ENCODE measurements at places on chromosomes 2 and 18. TPM values are rescaled to one million over a fixed set of nuclear protein-coding genes. Genes with fewer than 3 reads are reported as not detected.

- no peak overlapping the region for H3K4me3 ChIP-seq
- no peak for DNase-seq
- H3K27me3 ChIP-seq, result no peaks in the 10 kb centered on the region
- H3K4me1 ChIP-seq, result no peaks in the 10 kb centered on the region
- no peaks in the 10 kb centered on the region for H3K36me3 ChIP-seq
Measured at GRCh38 chr2:82667491-82667890, 1791.6 kb downstream of the SUCLG1 start.

DNA sequence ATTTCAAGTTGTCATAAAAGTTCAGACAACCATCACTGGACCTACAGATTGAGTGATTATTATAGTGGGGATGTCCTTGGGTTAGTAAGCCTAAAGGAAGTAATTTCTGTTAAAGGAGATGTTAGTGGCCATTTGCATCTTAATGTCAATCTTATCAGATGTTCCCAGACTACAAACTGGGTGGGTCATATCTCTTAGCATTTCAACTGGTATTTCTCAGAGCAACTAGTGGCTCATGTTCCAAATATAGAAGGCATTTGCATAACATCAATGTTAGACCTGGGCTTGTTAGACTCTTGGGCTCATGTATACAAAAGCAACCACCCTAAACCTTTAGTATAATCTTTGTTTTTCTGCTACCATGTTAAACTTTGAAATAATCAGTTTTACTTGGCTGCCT lies 17.9 kb downstream of the PLEKHA3 start:
- no peak overlapping the region for H3K27ac ChIP-seq
- peaks cover 6% of the 10 kb centered on the region for H3K4me1 ChIP-seq
- DNase-seq, result no peak
- H3K4me3 ChIP-seq, result no peak overlapping the region
- H3K36me3 ChIP-seq, result peaks cover 81% of the 10 kb centered on the region

DNA sequence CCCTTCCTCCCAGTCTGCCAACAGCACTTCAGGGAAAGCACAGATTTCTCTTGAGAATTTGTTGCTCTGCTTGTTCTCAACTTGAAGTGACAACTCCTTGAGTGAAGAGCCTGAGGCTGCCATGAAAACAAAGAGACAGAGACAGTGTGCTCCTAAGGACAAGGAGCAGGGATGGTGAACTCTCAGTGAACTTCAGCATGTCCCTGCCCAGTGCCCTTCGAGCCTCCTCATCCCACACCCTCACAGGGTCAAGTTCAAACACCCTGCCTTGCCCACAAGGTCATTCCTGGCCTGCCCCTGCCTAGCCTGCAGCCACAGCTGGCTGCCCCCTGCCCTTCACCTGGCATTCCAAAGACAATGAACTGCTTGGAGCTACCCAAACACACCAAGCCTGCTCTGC lies 343.5 kb upstream of the KLHL29 start:
- H3K27me3 ChIP-seq, result no peaks in the 10 kb centered on the region
- H3K36me3 ChIP-seq, result no peaks in the 10 kb centered on the region
- DNase-seq, result no peak
- H3K27ac ChIP-seq, result no peak overlapping the region
- H3K4me3 ChIP-seq, result no peak overlapping the region

DNA sequence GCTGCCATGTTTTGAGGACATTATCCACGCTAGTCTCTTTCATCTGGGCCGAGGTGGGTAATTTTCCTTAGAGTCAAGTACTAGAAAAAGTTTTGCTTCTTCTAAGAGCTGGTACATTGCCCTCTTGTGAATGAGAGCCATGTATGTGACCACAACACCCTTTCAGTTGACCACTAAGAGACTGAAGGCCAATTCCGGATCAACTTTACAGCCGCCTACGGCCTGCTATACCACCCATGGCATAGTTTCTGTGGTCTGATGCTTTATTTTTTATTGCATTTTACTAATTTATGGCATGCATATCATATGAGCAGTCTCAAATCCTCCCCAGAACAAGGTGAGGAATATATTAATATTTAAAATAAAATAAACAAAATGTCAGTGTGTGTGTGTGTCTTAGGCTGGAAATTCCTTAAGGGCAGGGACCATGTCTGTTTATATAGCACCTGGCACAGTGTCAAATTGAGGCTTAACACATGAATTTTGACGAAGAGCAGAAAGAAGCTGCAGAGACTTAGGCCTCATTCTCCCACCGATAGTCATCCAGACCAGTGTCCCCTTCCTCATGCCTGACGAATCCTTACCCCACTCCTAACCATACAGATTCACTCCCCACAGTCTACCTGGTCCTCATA lies 35.4 kb downstream of the PSD4 start:
- H3K4me3 ChIP-seq, result no peak overlapping the region
- no peaks in the 10 kb centered on the region for H3K36me3 ChIP-seq
- no peak for DNase-seq
- peaks cover 6% of the 10 kb centered on the region for H3K4me1 ChIP-seq
- H3K27me3 ChIP-seq, result no peaks in the 10 kb centered on the region

DNA sequence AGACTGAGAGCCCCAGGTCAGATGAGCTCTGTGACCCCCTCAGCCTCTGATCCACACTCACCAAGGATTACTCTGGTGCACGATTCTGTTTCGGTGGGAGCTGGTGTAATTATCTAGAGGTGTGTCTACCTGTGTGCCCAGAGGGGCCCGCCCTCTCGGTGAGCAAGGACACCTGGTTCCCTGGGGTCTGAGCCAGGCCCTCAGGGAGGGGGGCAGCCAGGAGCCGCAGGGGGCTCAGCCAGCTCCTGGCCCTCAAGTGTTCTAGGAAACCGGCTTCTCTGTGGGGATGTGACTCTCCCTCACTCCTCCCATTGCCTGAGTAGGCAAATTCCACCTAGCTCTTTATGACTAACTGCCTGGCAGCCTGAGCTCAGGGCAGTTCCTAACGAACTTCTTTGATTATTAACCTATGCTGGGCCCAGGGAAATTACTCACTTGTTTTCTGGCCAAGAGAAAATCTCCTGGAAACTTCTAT lies 17.4 kb downstream of the AGAP1 start:
- no peak for DNase-seq
- H3K27ac ChIP-seq, result no peak overlapping the region
- no peak overlapping the region for H3K4me3 ChIP-seq

GRCh38 chr18:50127516-50128210 lies 67.3 kb downstream of the MYO5B start:
- no peaks in the 10 kb centered on the region for H3K4me1 ChIP-seq
- H3K4me3 ChIP-seq, result no peak overlapping the region
- no peak overlapping the region for H3K27ac ChIP-seq
- no peaks in the 10 kb centered on the region for H3K36me3 ChIP-seq

DNA sequence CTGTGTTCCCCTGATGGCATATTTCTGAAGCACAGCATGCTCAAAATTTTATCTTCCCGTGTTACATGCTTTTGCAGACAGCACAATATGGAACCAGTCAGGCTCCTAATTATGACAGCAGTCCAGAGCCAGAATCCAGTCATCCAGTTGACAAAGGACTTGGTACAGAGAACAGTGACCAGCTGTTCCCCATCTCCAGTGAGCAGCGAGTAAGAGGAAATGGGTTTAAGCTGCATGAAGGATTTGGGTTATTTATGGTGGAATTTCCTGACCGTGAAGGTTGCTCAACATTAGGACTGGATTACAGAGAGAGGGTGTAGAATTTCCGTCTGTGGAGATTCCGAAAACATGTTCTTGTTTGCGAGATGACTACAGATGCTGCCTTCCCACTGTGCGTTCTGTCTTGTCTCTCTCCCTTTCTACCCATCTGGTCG lies 24.4 kb downstream of the SGPP2 start:
- peaks cover 6% of the 10 kb centered on the region for H3K27me3 ChIP-seq
- H3K27ac ChIP-seq, result no peak overlapping the region
- no peak for DNase-seq
- H3K36me3 ChIP-seq, result no peaks in the 10 kb centered on the region
- no peak overlapping the region for H3K4me3 ChIP-seq

GRCh38 chr2:7766088-7766722 lies 849.0 kb downstream of the RNF144A start:
- H3K4me1 ChIP-seq, result no peaks in the 10 kb centered on the region
- no peak for DNase-seq
- no peaks in the 10 kb centered on the region for H3K36me3 ChIP-seq
- no peak overlapping the region for H3K27ac ChIP-seq
- no peaks in the 10 kb centered on the region for H3K27me3 ChIP-seq

GRCh38 chr2:161208527-161209139 lies 48.4 kb downstream of the TANK start:
- no peak overlapping the region for H3K27ac ChIP-seq
- no peak for DNase-seq
- H3K27me3 ChIP-seq, result no peaks in the 10 kb centered on the region
- no peaks in the 10 kb centered on the region for H3K36me3 ChIP-seq

DNA sequence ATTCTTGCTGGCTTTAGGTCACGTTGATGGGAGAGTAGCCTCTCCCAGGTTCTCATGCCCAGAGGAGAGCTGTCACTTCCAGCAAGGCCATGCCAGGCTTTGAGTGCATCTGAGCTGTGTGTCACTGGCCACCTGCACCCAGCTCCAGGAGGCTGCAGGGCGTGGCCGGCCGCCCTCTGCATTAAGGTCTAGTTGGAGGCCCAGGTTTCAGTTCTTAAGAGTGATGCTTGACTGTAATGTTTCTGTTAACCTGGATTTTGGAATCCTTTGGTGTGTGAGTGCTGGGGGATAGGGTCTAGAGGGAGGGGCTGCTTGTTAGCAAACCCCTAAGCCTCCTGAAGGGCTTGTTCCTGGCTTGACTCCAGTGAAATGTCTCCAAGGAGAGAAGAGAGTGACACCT lies 140.1 kb downstream of the ACOXL start:
- DNase-seq, result no peak
- no peaks in the 10 kb centered on the region for H3K4me1 ChIP-seq
- no peak overlapping the region for H3K27ac ChIP-seq
- H3K36me3 ChIP-seq, result no peaks in the 10 kb centered on the region
- no peak overlapping the region for H3K4me3 ChIP-seq

GRCh38 chr18:58300867-58301266 lies 256.8 kb downstream of the NEDD4L start:
- no peaks in the 10 kb centered on the region for H3K36me3 ChIP-seq
- H3K4me1 ChIP-seq, result peaks cover 78% of the 10 kb centered on the region
- H3K27ac ChIP-seq, result peak overlapping the region; percentile 82
- no peaks in the 10 kb centered on the region for H3K27me3 ChIP-seq
- DNase-seq, result no peak

GRCh38 chr2:113891265-113891959 lies 1.5 kb downstream of the ACTR3 start:
- peaks cover 72% of the 10 kb centered on the region for H3K4me1 ChIP-seq
- H3K27ac ChIP-seq, result peak overlapping the region; percentile 93
- H3K36me3 ChIP-seq, result no peaks in the 10 kb centered on the region
- H3K27me3 ChIP-seq, result no peaks in the 10 kb centered on the region
- H3K4me3 ChIP-seq, result peak overlapping the region; percentile 96
- DNase-seq, result no peak

DNA sequence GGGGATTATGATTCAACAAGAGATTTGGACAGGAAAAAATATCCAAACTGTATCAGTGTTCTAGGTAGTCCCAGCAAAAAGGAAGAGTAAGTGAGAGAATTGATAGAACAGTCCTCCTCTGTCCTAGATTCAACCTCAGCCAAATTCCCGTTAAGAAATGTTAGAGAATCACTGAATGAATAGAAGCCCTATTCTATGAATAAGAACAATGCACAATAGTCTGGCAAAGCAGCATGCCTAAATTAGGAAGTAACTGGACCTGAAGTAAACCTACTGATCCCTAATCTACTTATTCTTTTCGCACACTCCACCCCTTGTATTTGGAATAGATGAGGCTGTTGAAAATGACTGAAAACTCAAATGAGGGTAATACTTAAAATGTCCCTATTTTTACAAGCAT lies 1665.5 kb downstream of the LRP1B start:
- H3K27me3 ChIP-seq, result no peaks in the 10 kb centered on the region
- no peak for DNase-seq
- H3K27ac ChIP-seq, result no peak overlapping the region
- no peak overlapping the region for H3K4me3 ChIP-seq
- H3K36me3 ChIP-seq, result no peaks in the 10 kb centered on the region

DNA sequence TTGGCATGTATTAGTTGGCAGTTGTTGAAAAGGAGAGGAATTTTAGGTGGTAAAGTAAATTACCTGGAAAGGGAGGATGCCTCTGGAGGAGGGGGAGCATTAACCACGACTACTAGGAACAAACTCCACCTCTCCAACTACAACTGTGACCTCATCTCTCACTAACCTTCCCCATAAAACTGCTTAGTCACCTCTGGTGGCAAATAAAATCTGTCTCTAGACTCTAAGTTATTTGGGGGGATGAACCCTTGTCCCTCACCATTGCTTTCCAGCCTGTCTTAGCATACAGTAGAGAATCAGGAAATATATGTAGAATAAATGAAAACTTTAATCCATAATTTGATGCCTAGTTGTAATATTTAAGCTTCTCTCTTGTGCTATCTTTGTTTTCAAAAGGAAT lies 27.6 kb upstream of the MYO1B start:
- H3K36me3 ChIP-seq, result no peaks in the 10 kb centered on the region
- no peak overlapping the region for H3K27ac ChIP-seq
- no peaks in the 10 kb centered on the region for H3K27me3 ChIP-seq
- DNase-seq, result no peak
- no peak overlapping the region for H3K4me3 ChIP-seq

- no peaks in the 10 kb centered on the region for H3K36me3 ChIP-seq
- no peak overlapping the region for H3K27ac ChIP-seq
- H3K4me1 ChIP-seq, result no peaks in the 10 kb centered on the region
- H3K27me3 ChIP-seq, result no peaks in the 10 kb centered on the region
- no peak overlapping the region for H3K4me3 ChIP-seq
- DNase-seq, result no peak
Measured at GRCh38 chr2:109143214-109144187, 14.5 kb downstream of the SH3RF3 start.

DNA sequence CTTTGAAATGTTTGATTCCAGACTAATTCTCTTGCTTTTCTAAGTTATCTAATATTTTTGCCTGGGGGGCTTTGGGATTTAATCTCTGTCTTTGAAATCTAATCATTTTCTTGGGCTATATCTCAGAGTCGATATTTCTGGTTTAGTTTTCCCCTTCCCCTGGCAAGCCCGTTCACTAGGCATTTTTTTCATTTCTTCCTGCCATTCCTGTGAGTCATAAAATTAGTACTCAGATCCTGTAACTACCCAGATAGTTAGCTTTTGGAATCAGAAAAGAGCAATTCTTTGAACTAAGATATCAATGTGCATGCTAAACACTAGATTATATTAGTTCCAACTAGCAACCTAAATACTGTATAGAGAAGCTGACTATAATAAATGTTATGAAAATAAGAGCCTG lies 29.4 kb upstream of the RNF149 start:
- no peak overlapping the region for H3K4me3 ChIP-seq
- no peaks in the 10 kb centered on the region for H3K36me3 ChIP-seq
- DNase-seq, result no peak
- no peaks in the 10 kb centered on the region for H3K4me1 ChIP-seq
- no peaks in the 10 kb centered on the region for H3K27me3 ChIP-seq
- H3K27ac ChIP-seq, result no peak overlapping the region

Gene CAPG
- total RNA-seq, result 35.6 TPM

Gene TRIB2
- 17.2 TPM for total RNA-seq

Gene MC5R
- not detected for total RNA-seq

Gene ZNF142
- 42.9 TPM for total RNA-seq

Gene APOB
- 0.05 TPM for total RNA-seq

Gene VWC2L
- not detected for total RNA-seq

Gene CHRND
- total RNA-seq, result 65.1 TPM

Gene UPP2
- not detected for total RNA-seq

Gene MPP4
- not detected for total RNA-seq
